ENCODE measurements at places on chromosomes 7 and 10. TPM values are rescaled to one million over a fixed set of nuclear protein-coding genes. Genes with fewer than 3 reads are reported as not detected.

- DNase-seq, result peak; percentile 100
- H3K4me1 ChIP-seq, result peaks cover 17% of the 10 kb centered on the region
Measured at GRCh38 chr7:99504281-99504602, 220 bp upstream of the ZKSCAN5 start.

GRCh38 chr10:5776136-5776880 lies 36.9 kb downstream of the GDI2 start:
- DNase-seq, result peak; percentile 70
- peak overlapping the region; percentile 66 for H3K27ac ChIP-seq
- peaks cover 3% of the 10 kb centered on the region for H3K4me1 ChIP-seq
- no peak overlapping the region for H3K4me3 ChIP-seq
- H3K36me3 ChIP-seq, result peaks cover 29% of the 10 kb centered on the region

RSU1 gene
- total RNA-seq, result 67.5 TPM

CRYGN gene
- total RNA-seq, result 0.59 TPM

DNA sequence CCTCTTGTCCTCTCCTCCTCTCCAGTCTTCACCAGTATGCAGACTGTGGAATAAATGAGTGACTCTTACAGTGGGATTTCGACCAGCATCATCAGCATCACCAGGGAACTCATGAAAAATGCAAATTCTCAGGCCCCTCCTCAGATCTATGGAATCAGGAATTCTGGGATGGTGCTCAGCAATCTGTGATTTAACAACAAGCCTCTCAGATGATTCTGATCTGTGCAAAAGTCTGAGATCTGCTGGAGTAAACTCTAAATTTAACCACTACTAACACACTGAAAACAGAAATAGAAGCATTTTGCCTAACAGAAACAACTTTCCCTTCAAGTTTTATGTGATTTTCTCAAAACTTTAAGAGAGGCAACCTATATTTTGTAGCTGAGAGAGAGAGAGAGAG lies 124.8 kb upstream of the FAM3C start:
- H3K27ac ChIP-seq, result no peak overlapping the region
- no peak overlapping the region for H3K4me3 ChIP-seq
- no peaks in the 10 kb centered on the region for H3K4me1 ChIP-seq
- DNase-seq, result no peak
- H3K27me3 ChIP-seq, result no peaks in the 10 kb centered on the region
- no peaks in the 10 kb centered on the region for H3K36me3 ChIP-seq

DNA sequence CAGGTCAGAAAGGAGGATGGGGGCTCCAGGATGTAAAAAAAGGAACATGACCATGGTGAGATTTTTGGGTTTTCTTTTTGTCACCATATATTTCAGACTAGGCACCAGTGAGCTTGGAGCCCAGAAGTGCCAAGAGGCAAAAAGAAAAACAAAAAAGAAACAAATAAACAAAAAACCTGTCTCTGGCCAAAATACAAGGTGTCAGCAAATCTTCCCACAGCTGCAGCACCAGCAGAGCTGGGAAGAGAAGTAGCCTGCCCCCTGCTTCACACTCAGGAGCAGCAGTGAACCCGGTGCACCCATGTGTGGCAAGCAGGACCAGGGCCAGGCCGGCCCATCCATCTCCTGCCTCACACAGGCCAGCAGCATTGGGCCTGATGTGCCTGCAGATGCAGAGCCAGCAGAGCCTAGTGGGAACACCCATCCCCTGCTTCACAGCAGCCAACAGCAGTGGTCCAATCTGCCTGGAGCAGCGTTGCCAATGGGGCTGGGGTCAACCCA lies 34.7 kb upstream of the C10orf71 start:
- no peaks in the 10 kb centered on the region for H3K27me3 ChIP-seq
- no peak overlapping the region for H3K27ac ChIP-seq

DNA sequence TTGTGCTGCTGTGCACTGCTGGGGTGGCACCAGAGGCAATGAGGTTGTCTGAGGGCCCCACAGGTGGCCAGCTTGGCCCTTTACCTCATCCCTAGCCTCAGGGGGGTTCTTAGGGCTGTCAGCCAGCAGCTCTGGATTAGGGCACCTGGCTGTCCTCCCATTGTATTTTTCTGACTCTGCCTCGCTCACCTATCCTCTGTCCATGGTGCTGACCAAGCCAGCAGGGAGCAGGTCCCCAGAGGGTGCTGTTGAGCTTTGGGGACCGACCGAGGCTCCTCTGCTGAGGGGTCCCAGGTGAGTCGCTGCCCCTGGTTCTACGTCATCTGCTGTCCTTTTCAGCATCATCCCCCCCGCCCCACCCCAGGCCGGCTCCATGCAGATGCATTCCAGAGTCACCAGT lies 32.1 kb upstream of the ZNF735 start:
- no peak overlapping the region for H3K27ac ChIP-seq
- H3K27me3 ChIP-seq, result no peaks in the 10 kb centered on the region
- DNase-seq, result no peak
- no peak overlapping the region for H3K4me3 ChIP-seq

GRCh38 chr10:87544721-87545120 lies 40.0 kb downstream of the MINPP1 start:
- peaks cover 20% of the 10 kb centered on the region for H3K4me1 ChIP-seq
- peaks cover 17% of the 10 kb centered on the region for H3K36me3 ChIP-seq

CLRN3 gene
- not detected for total RNA-seq

DNA sequence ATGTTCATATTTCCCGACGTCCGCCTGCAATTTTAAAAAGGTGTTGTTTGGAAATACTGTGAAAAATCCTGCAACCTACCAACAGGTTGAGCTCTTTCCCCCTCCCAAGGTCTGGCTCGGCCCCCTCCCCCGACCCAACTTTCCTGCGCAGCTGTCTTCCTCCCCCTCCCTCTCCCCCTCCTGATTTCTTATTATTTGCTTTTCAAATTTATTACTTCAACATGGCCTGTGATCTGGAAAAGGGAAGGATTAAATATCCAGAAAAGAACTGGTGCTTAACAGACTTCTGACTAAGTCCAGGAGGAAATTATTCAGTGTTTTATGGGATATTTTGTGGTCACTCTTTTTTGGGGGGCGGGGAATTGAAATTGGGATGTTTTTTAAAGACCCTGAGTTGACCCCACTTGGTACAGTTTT lies 2.4 kb downstream of the ARID5B start:
- H3K36me3 ChIP-seq, result no peaks in the 10 kb centered on the region
- H3K27me3 ChIP-seq, result peaks cover 30% of the 10 kb centered on the region
- peaks cover 18% of the 10 kb centered on the region for H3K4me1 ChIP-seq
- H3K4me3 ChIP-seq, result peak overlapping the region; percentile 76
- H3K27ac ChIP-seq, result no peak overlapping the region

GRCh38 chr7:133584956-133585668 lies 332.2 kb downstream of the EXOC4 start:
- DNase-seq, result no peak
- no peaks in the 10 kb centered on the region for H3K36me3 ChIP-seq
- H3K27me3 ChIP-seq, result no peaks in the 10 kb centered on the region
- no peak overlapping the region for H3K27ac ChIP-seq
- peaks cover 12% of the 10 kb centered on the region for H3K4me1 ChIP-seq

GRCh38 chr10:44198780-44199097 lies 186.2 kb downstream of the CXCL12 start:
- H3K4me3 ChIP-seq, result no peak overlapping the region
- H3K4me1 ChIP-seq, result no peaks in the 10 kb centered on the region
- H3K27ac ChIP-seq, result no peak overlapping the region
- DNase-seq, result no peak
- H3K27me3 ChIP-seq, result no peaks in the 10 kb centered on the region
- H3K36me3 ChIP-seq, result no peaks in the 10 kb centered on the region

DNA sequence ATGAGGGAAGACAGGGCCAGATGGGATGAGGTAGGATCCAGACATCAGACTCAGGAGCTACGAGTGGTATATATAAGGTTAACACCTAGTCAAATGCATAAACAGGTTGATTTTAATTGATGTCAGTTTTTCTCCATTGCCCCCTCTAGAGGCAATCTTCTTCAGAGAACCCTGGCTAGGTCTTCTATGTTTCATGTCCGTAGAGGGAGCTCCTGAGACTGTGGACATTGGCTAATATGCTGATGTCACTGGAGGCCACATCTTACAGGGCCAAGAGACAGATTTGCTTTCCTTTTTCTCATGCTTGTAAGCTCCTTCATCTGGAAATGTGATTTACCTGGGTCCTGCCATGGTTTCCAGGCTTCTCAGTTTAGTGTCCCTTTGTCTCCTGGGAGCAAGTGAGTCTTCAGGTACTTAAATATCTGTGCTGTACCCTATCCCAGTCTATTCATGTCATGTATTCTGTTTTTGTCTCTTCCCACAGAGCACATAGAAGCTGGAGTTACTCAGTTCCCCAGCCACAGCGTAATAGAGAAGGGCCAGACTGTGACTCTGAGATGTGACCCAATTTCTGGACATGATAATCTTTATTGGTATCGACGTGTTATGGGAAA lies 161.6 kb upstream of the PRSS1 start:
- no peaks in the 10 kb centered on the region for H3K36me3 ChIP-seq
- peaks cover 9% of the 10 kb centered on the region for H3K4me1 ChIP-seq
- DNase-seq, result peak; percentile 82
- H3K27me3 ChIP-seq, result no peaks in the 10 kb centered on the region

DNA sequence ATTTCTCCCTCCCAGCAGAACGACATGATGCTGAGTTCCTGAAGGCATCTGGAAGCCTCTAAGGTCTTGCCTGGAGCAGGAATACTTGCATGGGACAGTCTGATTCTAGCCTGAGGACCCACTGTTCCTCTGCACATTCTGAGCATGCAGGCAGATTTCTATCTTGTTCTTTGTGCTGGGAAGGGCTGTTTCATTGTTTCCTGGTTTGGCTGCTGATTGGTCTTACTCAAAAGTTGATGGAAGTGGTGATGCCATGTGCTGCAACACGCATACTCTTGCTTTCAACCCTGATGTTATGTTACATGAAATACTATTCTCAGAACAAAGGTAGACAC lies 307.0 kb downstream of the GATA3 start:
- H3K4me1 ChIP-seq, result no peaks in the 10 kb centered on the region
- no peaks in the 10 kb centered on the region for H3K36me3 ChIP-seq
- H3K27me3 ChIP-seq, result no peaks in the 10 kb centered on the region
- no peak for DNase-seq

DNA sequence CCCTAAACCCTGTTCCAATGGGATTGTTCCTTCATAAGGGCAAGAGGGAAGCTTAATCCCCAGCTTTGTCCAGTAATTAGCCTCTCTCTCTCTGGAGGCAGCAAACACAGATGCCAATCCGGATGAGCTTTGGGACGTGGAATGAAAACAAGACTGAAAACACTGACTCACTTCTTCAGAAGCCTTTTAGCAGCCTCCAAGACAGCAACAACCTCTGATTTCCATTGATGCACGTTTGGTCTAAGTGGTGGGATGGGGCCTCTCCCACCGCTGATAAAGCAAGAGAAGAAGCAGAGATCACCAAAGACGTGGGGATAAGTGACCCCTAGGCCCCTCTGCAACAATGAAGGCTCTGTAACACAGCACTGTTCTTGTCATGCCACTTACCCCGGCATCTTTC lies 5.8 kb upstream of the GFRA1 start:
- no peak for DNase-seq
- no peak overlapping the region for H3K27ac ChIP-seq
- peaks cover 31% of the 10 kb centered on the region for H3K27me3 ChIP-seq
- no peaks in the 10 kb centered on the region for H3K36me3 ChIP-seq
- no peak overlapping the region for H3K4me3 ChIP-seq

DNA sequence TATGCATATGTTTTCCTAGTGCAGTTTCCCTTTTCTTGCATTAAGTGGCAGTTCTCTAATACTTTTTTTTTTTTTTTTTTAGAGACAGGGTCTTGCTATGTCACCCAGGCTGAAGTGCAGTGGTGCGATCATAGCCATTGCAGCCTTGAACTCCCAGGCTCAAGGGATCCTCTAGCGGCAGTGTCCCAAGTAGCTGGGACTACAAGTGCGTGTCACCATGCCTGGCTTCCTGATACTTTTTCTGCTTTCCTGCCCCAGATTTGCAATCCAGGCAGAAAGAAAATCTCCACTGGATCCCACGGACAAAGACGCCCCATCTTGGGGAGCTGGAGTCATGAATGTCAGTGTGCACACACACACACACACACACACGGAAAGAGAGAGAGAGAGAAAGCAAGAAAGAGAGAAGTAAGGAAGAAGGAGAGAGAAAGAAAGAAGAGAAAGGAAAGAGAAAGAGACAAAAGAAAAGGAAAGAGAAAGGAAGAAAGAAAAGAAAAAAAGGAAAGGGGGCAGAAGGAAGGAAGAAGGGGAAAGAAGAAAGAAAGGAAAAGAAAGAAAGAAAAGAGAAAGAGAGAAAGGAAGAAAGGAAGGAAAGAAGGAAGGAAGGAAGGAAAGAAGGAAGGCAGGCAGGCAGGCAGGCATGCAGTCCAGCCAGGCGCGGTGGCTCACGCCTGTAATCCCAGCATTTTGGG lies 37.5 kb upstream of the OCM2 start:
- no peak overlapping the region for H3K4me3 ChIP-seq
- no peaks in the 10 kb centered on the region for H3K27me3 ChIP-seq
- no peak for DNase-seq
- no peak overlapping the region for H3K27ac ChIP-seq
- no peaks in the 10 kb centered on the region for H3K4me1 ChIP-seq

MBL2 gene
- total RNA-seq, result not detected

HDAC9 gene
- total RNA-seq, result 11.0 TPM

Measured in GM23338 (cell line).